Endothelial cell of umbilical vein (primary cell): ENCODE measurements at places on chromosomes 12 and 14. TPM values are rescaled to one million over a fixed set of nuclear protein-coding genes. Genes with fewer than 3 reads are reported as not detected.

PROX2 gene
- total RNA-seq, result not detected in 2 replicates

P2RX2 gene
- not detected in 2 replicates for total RNA-seq

CELA1 gene
- not detected in 2 replicates for total RNA-seq

GPR135 gene
- 3.4 and 3.7 TPM in 2 replicates for total RNA-seq

INSM2 gene
- not detected in 2 replicates for total RNA-seq

GLRX5 gene
- total RNA-seq, result 50.9 and 52.0 TPM in 2 replicates

HAL gene
- 0.44 and 0.62 TPM in 2 replicates for total RNA-seq

BTBD6 gene
- total RNA-seq, result 57.7 and 63.1 TPM in 2 replicates

NCAPD2 gene
- 77.3 and 90.1 TPM in 2 replicates for total RNA-seq

ASB2 gene
- total RNA-seq, result not detected in 2 replicates

LHX5 gene
- not detected in 2 replicates for total RNA-seq

LTB4R2 gene
- 9.1 and 13.1 TPM in 2 replicates for total RNA-seq

FGF6 gene
- not detected in 2 replicates for total RNA-seq

POTEM gene
- total RNA-seq, result not detected in 2 replicates

KRT75 gene
- not detected in 2 replicates for total RNA-seq

PRB2 gene
- not detected in 2 replicates for total RNA-seq

MON2 gene
- total RNA-seq, result 41.8 and 43.0 TPM in 2 replicates

GPR68 gene
- 0.24 and 0.51 TPM in 2 replicates for total RNA-seq

PPP1CC gene
- total RNA-seq, result 139 and 140 TPM in 2 replicates

ARHGEF40 gene
- total RNA-seq, result 1.9 and 2.6 TPM in 2 replicates

CLEC2A gene
- not detected in 2 replicates for total RNA-seq

CLEC7A gene
- not detected in 2 replicates for total RNA-seq

NFATC4 gene
- 88.1 and 88.5 TPM in 2 replicates for total RNA-seq

RFX4 gene
- total RNA-seq, result not detected in 2 replicates

SLC7A8 gene
- total RNA-seq, result 1.1 and 1.6 TPM in 2 replicates

GPRC5D gene
- total RNA-seq, result not detected in 2 replicates

PALS1 gene
- 22.0 TPM in 2 replicates for total RNA-seq

PDE3A gene
- total RNA-seq, result 25.7 and 27.4 TPM in 2 replicates

CACNA2D4 gene
- 0.51 and 0.73 TPM in 2 replicates for total RNA-seq

DHRS2 gene
- total RNA-seq, result 0.44 TPM in 1 of 2 replicates, not detected in the other

ERP27 gene
- 0.88 and 1.4 TPM in 2 replicates for total RNA-seq

B4GALNT1 gene
- 0.25 and 0.35 TPM in 2 replicates for total RNA-seq

TPH2 gene
- total RNA-seq, result not detected in 2 replicates

SLC6A15 gene
- 0.24 and 1.1 TPM in 2 replicates for total RNA-seq

CPNE6 gene
- not detected in 2 replicates for total RNA-seq

TMEM106C gene
- 67.7 and 84.4 TPM in 2 replicates for total RNA-seq

STYK1 gene
- total RNA-seq, result 14.6 and 15.2 TPM in 2 replicates

GNPNAT1 gene
- total RNA-seq, result 38.2 and 38.9 TPM in 2 replicates

IAPP gene
- not detected in 2 replicates for total RNA-seq

GMFB gene
- 35.5 and 52.0 TPM in 2 replicates for total RNA-seq

CLEC4D gene
- total RNA-seq, result not detected in 2 replicates

EID3 gene
- 12.7 and 14.5 TPM in 2 replicates for total RNA-seq

KRT71 gene
- not detected in 2 replicates for total RNA-seq

PTPRR gene
- 0.46 and 0.72 TPM in 2 replicates for total RNA-seq

GPR84 gene
- not detected in 2 replicates for total RNA-seq

CYP46A1 gene
- total RNA-seq, result 0.14 and 0.24 TPM in 2 replicates

OTX2 gene
- not detected in 2 replicates for total RNA-seq

POTEG gene
- not detected in 2 replicates for total RNA-seq

MARCHF9 gene
- total RNA-seq, result 3.0 and 4.6 TPM in 2 replicates
